Fibroblast of upper back skin (primary cell): ENCODE measurements at places on chromosomes 1 and 21.

- DNase-seq, result no peak
These were observed 102.9 kb downstream of the SYF2 start for GRCh38 chr1:25129380-25129779.

GRCh38 chr21:36211660-36212512 lies 55.3 kb downstream of the DOP1B start:
- peak; percentile 86 for DNase-seq

GRCh38 chr1:43269627-43270375 lies at the start of gene TMEM125:
Gene TMEM125, plus strand, starts transcription at chr1:43269983. Its CDS starts 2,740 bp downstream, at chr1:43272723.
- no peak for DNase-seq

DNA sequence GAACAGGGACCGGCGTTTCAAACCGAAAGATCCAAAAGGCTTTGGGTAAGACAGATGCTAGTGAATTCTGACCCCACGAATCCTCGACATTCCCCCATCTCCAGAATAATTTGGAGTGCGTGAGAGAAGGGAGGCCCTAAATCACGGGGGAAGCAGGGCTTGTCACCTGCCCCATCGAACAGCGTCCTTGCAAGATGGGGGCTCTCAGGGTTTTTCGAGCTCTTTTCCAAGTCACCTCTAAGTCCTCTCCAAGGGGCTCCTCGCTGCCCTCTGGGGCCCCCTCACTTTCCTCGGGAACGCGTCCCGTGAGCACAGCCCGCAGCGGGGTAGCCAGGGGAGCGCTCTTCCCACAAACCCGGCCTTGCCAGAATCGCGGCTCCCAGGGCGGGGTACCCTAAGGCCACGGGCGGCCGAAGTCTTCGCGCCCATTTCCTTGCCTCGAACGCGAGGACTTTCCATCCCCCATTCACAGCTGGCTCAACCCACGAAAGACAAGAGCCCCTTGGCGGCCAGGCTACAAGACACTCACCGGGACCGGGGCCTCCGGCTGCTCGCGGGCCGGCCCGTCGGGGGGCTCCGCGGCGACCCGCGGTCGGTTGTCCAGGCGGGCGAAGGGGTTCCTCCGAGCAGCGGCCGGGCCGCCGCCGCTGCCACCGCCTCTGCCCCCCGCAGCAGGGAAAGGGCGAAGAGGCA lies 546 bp downstream of the DONSON start:
- peak; percentile 22 for DNase-seq

GRCh38 chr1:242440757-242441156 lies 83.7 kb downstream of the PLD5 start:
- DNase-seq, result no peak

GRCh38 chr1:216905137-216905536 lies 181.9 kb upstream of the ESRRG start:
- no peak for DNase-seq
